Upper lobe of left lung (tissue), 6 donors: ENCODE measurements at places on chromosomes 6 and 20.
A peak's percentile ranks its signal among the peaks of the same experiment; 100 is the strongest.

- DNase-seq, result no peak
These were observed 25.3 kb downstream of the ELOVL4 start for GRCh38 chr6:79922018-79922417.

- no peak for DNase-seq
These were observed 34.5 kb upstream of the PREX1 start for GRCh38 chr20:48862279-48862678.

- peak; percentile 91 for DNase-seq
These were observed 831 bp downstream of the PMEPA1 start for GRCh38 chr20:57708694-57709673.

- DNase-seq, result peak; percentile 82
These were observed at the start of gene COL11A2 for GRCh38 chr6:33192105-33192646. COL11A2 (minus strand) TSS chr6:33192467; CDS start chr6:33192240, 227 bp downstream.

GRCh38 chr6:118408863-118409262 is 139.2 kb upstream of the PLN start:
- peak; percentile 24 for DNase-seq

DNA sequence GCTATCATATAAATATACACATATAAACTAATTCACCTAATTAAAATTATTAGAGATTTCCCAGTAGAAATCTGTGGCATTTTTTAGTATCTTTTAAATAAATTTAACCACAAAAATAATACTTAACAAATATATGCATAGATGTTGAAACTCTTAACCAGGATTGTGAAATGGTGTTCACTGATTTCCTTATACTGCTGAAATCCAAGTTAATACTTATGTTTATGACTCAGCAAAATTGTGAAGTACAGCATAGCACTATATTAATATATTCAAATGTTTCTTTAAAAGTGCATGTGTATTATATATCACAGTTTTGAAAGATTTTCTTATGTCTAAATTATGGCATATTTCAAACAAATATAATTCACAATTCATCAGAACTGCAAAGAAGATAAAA is 328.2 kb upstream of the MANEA start:
- DNase-seq, result no peak

GRCh38 chr6:3045777-3046176 is 22.5 kb upstream of the RIPK1 start:
- no peak for DNase-seq

GRCh38 chr20:4247898-4248858 is 232.8 kb upstream of the RNF24 start:
- DNase-seq, result peak; percentile 77

DNA sequence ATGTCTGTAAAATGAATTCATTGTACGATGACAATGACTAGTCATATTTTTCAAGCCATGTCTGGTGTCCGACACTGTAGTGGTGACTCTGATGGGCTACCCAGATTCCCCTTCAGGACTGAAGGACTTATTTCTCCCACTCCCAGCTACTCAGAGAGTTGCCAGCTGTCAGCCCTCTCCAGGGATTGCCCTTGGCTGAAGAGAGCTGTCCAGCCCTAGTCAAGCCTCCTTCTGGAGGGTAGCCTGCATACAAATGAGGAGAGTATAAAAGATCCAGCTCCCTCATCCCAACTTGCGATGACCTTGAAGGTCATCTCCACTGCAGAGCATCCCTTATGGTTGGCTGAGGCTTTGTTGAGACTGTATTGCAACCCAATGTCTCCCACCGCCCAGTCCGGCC is 29.9 kb downstream of the JPH2 start:
- no peak for DNase-seq

GRCh38 chr20:48051794-48052474 is 266.7 kb upstream of the SULF2 start:
- DNase-seq, result no peak

DNA sequence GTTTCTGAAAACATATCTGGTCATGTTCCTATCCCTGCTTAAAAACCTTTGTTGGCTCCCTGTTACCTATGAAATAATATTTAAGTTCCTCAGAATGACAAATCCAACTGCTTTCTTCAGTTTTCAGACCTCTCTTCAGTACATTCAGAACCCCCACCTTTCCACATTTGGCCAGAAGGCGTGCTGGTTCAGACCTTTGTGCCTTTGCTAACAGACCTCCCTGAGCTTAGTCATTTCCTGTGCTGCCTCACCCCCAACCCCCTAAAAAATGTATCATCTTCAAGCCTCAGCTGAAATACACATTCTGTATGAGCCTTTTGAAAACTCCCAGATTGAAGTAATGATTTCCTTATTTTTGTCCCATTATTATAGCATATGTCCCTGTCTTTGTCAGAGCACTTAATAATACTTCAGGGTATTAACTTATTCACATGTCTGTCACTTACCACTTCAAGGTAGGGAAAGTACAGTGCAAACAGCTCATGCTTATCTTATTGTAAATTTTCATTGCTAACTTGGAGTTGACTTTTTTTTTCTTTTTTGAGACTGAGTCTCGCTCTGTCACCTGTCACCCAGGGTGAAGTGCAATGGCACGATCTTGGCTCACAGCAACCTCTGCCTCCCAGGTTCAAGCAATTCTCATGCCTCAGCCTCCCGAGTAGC is 19.7 kb downstream of the FAM217A start:
- no peak for DNase-seq

DNA sequence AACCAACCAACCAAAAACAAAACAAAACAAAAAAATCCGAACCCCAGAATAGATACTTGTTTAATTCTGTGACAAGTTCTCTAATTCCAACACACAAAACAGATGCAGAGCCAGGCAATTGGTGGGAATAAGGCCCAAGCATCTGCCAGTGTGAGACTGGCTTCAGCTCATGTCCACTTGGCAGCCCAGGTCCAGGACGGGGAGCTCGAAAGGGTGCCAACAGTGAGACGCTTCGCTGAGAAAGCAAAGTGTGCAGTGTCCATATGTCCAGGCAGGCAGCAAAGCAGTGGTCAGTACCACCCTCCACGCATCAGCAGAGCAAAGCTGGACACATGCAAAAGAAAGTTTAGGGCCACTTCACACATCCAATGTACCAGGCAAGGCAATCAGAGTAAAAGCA is 102.9 kb downstream of the RALGAPA2 start:
- DNase-seq, result no peak

DNA sequence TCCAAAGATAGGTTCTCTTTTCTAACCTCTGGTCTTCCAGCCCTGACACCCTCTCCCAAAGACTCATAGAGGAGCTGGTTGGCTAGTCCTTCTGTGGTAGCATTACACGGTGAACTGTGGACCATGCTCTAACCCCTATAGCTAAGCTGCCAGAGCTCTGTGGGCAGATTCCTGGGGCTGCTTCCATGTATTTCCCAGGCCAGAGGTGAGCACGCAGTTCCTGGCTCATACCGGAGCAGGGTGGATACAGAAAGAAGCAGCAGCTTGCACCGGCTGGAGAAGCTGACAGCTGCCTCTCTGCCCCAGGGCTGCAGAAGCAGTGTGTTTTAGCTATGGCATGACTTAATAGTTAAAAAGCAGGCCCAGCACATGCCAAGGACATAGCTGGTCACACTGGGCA is 84.1 kb upstream of the FOXP4 start:
- DNase-seq, result no peak

DNA sequence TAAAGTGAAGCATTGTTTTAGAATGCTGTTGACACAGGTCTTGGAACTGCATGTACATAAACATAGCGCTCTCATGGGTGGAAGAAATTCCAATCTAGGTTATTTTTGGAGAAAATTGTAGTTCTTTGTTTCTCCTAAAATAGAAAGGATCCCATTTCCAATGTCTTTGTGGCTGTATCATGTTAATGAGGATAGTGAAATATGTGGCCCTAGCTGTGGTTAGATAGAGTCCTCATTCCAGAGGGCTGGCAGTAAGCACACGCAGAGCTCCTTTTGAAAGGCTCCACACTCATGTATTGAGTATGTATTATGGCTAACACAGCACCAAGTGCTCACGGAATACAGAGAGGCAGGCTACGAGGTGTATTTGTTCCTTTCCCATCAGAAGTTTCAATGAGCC is 60.9 kb downstream of the SNRNP48 start:
- no peak for DNase-seq

- no peak for DNase-seq
These were observed 449.4 kb downstream of the PTPRT start for GRCh38 chr20:42740226-42740870.

- DNase-seq, result no peak
These were observed 28.1 kb downstream of the ROS1 start for GRCh38 chr6:117397536-117398227.

GRCh38 chr6:144722925-144723324 is 437.8 kb downstream of the UTRN start:
- DNase-seq, result no peak

DNA sequence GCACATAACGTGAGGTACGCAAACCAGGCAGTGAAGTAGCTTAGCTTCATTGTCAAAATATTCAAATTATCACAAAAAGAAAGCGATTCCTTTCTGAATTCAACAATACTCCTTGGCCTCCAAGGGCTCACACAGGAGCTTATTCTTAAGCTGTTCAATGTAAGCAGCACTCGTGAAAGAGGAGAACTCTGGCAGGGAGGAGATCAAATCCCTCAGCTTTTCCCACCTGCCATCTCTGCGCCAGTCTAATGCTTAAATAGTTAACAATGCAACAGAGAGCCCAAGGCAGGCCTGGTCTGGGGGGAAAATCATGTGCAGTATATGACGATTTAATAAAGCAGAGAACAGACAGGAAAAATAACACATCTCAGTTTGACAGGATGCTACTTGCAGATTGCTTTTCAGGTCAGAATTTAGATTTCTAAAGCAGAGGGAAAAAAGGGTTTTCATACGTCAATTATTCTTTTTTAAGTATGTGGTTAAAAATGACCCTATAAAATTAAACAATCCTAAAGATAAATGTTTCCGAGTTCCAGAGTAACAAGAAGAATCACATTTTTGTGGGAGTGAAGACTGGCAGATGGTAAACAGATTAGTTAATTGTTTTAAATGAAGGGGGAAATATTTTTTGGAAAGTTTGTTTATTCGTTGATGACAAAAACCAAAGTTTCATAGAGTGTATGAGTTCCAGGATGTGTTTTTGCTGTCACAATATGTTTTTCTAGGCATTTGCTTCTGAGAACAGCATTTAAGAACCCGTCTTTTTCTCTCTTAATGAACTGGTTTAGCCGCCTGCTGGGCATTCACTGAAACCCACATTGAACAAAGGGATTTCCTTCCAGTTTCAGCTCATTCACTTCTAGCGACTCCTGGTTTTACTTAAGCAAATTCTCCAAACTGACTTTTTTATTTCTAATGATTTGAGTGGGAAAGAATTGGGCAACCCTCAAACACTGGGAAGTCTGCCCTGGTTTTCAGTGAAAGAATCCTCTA is 45.9 kb downstream of the PLAGL1 start:
- DNase-seq, result no peak

- no peak for DNase-seq
These were observed 37.0 kb downstream of the MDFI start for GRCh38 chr6:41675176-41675775.

DNA sequence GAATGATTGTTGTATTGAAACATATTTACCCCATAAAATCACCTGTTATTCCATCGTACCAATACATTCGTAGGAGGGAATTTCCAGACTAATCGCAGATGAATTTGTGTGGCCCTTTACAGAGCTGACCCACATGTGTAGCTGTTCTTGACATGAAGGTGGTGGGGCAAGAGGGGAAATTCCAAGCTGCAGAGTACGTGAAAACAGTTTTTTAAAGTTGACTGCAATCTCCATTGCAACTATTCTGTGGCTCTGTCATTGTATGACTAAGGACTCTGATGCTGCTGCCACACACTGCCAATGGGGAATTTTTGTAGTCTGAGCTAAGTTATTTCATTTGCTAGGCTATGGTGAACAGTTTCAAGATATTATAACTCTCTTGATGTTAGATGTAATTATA is 46.4 kb upstream of the ADTRP start:
- DNase-seq, result no peak

DNA sequence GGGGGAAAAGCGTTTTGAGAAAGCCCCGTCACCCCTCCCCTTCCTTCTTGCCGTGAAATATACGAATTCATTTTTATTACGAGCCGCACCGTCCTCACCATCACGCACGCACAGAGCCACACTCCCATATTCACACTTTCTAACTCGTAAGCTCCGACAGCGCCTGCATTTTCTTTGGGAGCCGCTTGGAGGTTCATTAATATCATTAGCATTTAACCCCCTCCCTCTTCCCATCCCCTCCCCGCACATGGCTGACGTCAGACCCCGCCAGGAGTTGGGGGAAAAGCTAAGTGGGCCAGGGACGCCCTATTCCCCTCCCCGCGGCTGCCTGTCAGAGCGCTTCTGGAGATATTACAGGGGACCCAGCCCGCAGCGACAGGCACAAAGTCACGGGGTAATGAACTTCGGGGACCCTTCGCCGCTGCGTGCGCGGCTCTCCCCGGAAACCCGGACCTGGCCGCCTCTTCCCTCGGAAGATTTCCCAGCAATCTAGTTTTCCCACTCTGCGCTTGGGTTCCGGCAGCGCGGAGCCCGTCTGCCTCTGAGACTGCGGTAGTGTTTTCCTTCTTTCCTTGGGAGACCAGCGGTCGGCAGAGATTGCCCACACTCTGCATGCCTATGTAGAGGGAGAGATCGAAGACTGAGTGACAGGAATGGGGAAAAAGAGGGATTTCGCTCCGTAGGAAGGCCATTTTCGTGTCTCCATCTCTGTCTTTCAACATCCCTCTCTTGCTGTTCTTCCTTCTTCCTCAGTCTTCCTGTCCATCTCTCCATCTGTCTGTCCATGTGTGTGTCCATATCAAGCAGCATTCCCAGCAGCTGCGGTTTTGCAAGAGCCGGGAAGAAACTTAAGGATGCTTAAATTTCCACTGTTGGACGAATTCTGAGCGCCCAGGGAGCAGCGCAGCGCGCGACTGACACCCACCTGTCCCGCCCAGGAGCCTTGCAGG is at the start of gene NR2E1:
TSS of gene NR2E1 (plus strand) at position 309 of the 950 bp plus-strand sequence. CDS start 744 bp downstream, outside the sequence.
- DNase-seq, result peak; percentile 58

- DNase-seq, result no peak
These were observed 1.8 kb downstream of the RALGAPA2 start for GRCh38 chr20:20710443-20711315.

DNA sequence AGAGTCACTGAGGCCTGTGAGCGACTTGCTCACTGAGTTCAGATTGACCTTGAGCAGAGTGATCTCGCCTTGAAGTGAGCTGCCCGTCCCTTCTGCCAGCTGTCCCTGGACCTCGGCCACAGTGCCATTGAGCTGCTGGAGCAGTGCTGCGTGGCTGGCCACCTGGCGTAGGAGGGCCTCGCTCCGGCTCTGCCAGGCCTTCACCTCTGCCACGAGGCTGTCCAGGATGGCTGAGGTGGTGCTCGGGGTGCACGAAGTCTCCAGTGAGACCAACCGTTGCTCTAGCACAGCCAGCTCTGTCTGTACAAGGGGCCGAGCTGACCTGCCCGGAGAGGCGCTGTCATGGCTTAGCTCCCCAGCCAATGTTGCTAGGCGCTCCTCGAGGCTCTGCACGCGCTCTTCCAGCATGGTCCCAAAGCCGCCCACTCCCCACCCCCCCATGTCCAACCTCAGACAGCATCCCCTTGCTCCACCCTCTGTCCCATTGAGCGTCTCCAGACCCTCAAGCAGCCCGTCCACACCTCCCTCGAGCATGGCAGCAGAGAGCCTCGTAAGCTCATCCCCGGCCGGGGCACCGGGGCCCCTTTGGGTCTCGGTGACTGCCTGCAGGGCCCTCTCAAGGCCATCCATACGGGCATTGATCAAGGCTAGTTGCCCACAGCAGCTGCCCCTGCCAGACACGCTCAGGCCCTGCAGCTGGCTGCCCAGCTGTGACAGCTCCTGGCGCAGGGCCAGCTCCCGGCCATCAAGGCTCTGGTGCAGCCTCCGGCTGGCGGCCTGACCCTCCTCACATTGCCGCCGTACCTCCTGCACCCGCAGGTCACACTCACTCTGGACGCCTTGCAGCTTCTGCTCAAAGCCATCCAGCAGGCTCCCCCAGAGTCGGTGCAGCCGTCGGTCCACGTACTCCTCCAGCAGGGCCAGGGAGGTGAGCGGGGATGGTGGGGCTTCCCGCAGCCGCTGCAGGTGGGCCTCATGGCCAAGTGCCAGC is 4.6 kb downstream of the EMILIN3 start:
- DNase-seq, result no peak

GRCh38 chr6:159104163-159104925 is 59.6 kb upstream of the TAGAP start:
- peak; percentile 80 for DNase-seq
